ENCODE measurements at places on chromosomes 12 and 14.
A peak's percentile ranks its signal among the peaks of the same experiment; 100 is the strongest.

GRCh38 chr14:32134448-32135097 lies 57.5 kb downstream of the ARHGAP5 start:
- DNase-seq, result no peak

- no peak for DNase-seq
These were observed 563 bp downstream of the DCP1B start for GRCh38 chr12:2003676-2004112.

DNA sequence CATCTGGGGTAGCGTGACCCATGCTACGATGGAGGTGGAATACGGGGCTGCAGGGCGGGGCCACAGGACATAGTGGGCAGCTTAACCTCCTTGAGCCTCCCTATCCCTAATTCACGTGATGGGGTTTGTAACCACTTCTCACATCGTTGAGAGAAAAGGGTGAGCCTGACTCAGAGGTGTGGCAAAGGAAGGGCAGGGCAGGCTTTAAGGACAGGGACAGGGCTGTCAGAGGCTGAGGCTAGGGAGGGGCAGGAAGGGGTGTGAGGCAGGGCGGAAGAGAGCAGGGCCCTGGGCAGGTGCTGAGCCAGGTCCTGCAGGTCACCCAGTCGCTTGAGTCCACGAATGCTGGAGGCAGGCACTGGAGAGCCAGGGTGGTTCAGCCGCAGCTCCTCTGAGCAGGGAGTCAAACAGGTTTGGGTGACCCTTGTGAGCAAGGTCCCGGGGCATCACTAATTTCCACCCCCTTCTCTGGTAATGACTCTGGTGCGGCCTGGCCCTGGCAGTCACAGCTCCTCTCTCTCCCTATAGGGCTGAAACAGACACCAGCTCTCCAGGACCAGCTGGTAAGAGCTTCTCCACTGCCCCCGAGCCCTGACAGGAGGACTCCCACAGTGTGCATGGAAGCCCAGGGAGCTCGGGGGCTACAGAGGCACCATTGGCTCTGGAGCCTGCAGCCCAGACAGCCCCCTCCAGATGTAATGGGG lies 7.5 kb upstream of the AQP2 start:
- DNase-seq, result no peak

- DNase-seq, result peak; percentile 10
These were observed 19.8 kb downstream of the GALNT4 start for GRCh38 chr12:89504560-89505346.

DNA sequence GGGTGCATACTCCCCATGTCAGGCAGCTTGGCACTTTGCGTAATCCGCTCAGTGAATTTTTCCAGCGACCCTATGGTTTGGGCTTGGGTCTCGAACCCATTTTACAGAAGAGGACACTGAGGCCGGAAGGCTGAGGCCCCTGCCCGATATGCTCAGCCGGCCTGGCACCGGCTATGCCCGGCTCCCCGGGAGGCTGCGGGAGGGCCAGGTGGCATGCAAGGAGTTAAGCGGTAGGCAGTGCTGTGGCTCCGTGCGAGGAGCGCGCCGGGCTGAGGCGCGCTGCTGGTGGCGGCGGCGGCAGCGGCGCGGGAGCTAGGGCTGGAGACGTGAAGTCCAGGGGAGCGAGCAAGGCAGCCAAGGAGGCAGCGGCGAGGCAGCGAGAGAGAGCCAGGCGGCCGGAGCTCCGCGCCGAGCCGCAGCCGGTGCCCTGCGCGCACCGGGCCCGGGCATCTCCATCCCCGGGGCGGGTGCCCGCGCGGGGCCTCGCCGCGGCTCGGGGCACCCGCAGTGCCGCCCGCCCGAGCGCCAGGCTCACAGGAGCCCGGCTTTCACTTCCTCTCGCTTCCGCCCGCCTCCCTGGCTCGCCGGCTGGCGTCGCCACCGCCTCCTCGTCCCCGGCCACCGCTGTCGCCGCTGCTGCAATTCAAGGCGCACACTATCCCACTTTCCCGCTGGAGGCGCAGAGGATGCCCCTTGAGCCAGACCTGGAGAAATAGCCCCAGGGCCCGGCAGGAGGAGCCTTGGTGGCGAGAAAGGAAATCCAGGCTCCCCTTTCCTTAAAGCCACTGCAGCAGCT lies at the start of gene WSCD2:
WSCD2 (plus strand) TSS at position 272 of the 796 bp plus-strand sequence. CDS start 66,545 bp downstream, outside the sequence.
- DNase-seq, result peak; percentile 81

DNA sequence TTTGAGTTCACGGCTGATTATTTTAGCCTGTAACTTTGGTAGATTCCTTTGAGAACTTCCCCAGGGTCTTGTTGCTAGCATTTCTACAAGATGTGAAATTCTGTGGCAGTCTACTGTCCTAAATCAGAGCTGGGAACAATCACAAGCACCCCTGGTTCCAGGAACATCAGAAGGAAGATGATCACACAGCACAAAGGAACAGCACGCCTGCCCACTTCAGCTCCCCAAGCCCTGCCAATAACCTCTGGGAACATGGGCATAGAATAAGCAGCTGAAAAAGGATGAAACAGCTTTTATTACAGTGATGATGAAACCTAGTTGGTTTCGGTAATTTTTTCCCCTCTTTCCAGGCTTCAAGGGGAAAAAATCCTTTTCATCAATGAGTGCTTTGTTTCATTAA lies 12.3 kb downstream of the GPR19 start:
- DNase-seq, result no peak

DNA sequence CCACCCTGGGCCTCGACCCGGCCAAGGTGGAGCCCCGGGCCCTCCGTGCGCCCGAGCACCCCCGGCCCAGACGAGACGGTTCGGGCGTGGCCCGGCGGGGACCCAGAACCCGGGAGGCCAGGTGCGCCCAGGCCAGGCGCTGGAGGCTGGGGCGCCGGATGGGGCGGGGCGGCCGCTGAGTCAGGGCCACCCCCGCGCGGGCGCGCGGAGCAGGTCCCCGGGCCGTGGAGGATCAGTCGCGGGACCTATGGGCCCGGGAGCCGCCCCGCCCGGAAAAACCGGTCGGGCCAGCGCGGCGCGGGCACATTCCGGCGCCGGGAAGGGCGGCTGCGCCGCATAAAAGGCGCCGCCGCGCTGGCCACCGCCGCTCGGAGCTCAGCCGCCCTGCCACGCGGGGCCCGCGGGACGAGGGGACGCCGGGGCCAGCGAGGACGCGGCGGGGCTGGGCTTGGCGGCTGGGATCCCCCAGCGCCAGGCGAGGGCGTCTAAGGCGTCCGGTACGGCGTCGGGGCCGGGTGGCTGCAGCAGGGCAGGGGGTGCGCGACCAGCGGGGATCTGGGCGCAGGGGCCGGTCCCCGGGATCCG lies 21.5 kb upstream of the KIF26A start:
- no peak for DNase-seq

GRCh38 chr12:103901518-103902173 lies 28.6 kb upstream of the HSP90B1 start:
- no peak for DNase-seq

- no peak for DNase-seq
These were observed 34.7 kb downstream of the CYP46A1 start for GRCh38 chr14:99718811-99719192.

DNA sequence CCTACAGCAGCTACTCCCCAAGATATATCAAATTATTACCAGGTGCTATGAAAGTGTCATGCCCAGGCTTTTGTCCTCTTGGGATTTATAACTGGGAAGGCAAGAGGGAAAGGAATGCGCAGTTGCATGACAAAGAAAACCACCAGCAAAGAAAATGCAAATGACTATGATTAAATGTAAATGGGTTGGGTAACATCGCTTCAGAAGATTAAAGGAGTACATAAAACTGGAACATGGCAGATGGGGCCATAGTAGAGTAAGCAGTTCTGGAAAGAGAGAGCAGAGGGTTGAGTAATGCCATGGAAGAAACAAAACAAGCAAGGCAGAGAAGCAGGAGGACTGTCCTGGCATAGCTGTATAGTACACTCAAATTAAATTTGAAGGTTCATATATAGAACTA lies 493.1 kb downstream of the NOVA1 start:
- no peak for DNase-seq

- DNase-seq, result no peak
These were observed 3.5 kb upstream of the BDKRB1 start for GRCh38 chr14:96252323-96252998.

DNA sequence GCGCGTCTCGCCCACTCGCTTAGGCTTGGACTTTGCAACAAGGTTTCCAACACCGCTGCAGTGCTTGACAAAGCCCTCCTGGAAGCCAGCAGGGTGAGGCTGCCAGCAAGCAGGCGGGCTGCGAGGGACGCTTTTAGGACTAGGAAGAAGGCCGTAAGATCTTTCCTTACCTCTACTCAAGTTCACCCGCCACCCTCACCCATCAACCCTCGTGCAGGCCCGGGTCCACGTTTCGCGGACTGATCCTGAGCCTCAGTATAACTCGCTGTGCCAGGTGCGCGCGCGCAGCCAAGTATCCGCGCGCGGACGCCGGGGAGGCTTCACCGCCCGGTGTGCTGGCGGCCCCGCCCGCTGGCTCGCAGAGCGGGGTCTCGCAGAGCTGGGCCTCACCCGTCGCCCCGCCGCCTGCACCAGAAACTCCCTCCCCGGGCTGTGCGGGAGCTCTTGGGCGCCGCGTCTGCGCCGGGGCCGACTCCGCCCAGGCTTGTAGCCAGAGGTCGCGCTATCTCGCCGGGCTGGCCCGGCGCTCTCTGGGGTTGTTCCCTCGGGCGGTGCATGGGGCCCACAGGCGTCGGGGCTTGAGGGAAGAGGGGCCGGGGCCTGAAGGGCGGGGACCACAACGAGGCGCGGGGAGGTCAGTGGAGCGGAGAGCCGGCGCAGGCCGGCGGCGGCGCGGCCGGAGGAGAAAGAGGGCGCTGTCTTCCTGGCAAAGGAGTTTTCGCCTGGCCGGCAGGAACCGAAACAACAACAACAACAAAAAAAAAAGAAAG lies 7.6 kb upstream of the SIX1 start:
- peak; percentile 64 for DNase-seq

GRCh38 chr14:67690011-67690410 lies 5.6 kb downstream of the RDH11 start:
- no peak for DNase-seq

DNA sequence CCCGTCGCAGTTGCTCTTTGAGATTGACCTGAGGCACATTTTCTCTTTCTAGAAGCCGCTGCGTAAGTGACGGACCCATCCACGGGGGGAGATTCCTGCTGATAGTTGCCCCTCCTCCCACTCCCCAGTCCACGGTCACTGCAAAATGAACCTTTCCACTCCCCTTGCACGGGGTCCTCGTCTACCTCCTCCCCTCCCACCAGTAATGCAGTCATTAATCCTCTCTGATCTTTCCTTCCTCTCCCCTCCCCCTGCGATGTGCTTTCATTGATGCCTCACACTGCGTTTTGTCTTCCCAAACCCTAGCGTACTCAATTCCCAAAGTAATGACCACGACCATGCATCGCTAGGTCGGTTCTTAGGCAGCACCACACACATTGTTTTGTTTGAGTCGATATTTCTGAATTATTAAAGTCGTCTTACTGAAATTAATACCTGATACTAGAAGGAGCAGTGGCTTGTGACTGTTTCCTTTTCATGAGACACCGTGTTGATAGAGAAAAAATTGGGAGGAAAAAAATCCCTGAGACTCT lies 857 bp downstream of the ETNK1 start:
- DNase-seq, result peak; percentile 54

- no peak for DNase-seq
These were observed 10.8 kb upstream of the SMOC1 start for GRCh38 chr14:69868363-69868963.

- DNase-seq, result no peak
These were observed 276.5 kb downstream of the KCNH5 start for GRCh38 chr14:62768753-62769152.

GRCh38 chr14:69715725-69716477 lies 51.0 kb upstream of the SRSF5 start:
- DNase-seq, result peak; percentile 64

All from hematopoietic multipotent progenitor cell treated with erythropoietin and hydrocortisone succinate and interleukin-3 and kit ligand, for 4 days (in vitro differentiated cells).